ENCODE measurements at places on chromosomes 16 and 17.

DNA sequence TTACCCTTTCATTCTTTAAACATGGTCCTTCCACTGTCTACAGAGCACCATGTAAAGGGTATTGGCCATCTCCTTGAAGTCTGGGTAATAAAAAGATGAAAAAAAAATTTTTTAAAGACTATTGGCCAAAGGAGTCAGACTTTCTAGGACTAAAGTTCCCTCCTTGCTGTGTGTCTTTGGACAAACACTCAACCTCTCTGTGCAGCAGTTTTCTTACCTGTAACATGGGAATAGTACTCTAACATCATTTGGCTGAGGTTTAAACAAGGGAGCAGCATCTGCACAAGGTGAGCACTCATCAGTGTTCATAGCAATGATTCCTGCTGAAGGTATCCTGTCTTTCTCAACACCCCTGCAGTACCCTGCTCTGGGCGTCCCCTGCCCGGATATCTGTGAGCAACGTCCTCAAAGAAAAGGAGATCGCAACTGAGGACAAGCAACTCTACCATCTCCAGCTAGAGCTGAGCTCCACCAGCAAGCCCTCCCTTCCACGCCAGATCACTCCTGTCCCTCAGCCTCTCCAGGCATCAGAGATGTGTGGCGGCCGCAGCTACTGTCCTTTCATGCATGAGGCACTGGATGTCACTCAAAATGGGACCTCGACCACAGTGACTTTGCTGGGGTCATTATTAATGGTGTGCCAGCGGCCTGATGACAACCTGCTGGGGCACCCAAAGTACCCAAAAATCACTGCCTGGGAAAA, 29.5 kb upstream of the RPH3AL start:
- no peak for DNase-seq

DNA sequence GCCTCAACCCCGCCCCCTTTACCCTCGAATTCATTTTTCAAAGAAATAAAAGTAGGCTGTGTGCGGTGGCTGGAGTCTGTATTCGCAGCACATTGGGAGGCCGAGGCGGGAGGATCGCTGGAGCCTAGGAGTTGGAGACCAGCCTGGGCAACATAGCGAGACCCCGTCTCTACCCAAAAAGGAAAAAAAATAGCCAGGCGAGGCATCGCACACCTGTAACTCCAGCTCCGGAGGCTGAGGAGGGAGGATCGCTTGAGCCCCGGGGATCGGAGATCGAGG, 671 bp upstream of the TOP2A start:
- DNase-seq: no peak

- DNase-seq: no peak
These were observed 15.4 kb upstream of the CTCF start for GRCh38 chr16:67546761-67547422.

- no peak for DNase-seq
These were observed 73.1 kb upstream of the TANC2 start for GRCh38 chr17:62892870-62893338.

DNA sequence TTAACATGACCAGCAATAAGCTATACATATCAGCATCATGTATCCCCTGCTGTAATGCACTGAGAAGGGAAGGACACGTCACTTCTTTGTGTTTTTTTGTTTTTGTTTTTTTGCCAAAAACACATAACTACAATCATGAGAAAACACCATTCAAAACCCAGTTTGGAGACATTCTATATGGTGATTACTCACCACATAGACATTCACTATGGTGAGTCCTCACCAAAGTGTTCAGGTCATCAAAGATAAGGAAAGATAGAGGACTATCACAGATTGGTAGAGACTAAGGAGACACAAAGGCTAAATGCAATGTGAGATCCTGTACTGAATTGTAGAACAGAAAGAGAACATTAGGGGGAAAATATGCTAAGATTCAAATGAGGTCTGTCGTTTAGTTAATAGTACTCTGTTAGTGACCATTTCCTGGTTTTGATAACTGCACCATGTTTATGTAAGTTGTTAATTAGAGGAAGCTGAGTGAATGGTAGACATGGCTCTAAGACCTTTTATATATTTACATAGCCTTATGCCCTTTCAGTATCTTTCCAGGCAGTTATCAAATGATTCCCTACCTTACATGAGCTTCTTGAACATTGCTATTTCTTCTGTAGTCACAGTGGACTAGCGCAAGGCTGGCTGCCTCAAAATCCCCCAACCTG, 46.6 kb downstream of the PIK3R5 start:
- DNase-seq: no peak

- DNase-seq: peak; percentile 49
These were observed 84.8 kb upstream of the PLEKHM1 start for GRCh38 chr17:45575126-45575885.

DNA sequence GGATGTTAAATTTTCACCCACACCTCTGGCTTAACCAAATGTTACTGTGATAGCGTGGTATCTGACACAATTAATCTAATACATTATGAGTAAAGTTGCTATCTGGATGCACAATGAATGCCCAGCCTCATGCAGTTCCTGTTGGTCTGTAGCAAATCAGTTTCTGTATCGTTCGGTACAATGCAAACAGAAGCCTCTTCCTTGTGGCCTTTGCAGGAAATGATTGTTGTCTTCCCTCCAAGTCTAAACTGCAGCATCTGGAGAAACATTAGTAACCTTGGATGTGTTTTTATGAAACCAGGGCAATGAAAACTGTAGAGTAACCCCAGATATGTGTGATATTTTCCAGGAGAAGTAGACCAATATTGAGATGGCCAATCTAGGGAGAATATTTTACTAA, 46.8 kb downstream of the CYB561 start:
- no peak for DNase-seq

DNA sequence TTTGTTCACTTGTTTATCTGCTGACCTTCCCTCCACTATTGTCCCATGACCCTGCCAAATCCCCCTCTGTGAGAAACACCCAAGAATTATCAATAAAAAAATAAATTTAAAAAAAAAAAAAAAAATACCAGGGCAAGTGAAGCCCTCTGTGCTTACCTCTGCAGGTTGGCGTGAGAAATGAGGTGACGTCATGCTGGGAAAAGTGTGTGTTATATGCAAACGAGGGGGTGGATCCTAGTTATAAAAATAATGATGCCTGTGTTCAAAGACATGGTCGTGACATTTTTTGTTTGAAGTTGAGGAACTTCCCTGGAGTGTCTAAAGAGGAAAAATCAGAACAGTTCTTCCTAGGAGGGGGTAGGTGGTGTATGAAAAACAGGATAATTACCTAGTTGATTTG, 20.2 kb downstream of the TMC7 start:
- no peak for DNase-seq

DNA sequence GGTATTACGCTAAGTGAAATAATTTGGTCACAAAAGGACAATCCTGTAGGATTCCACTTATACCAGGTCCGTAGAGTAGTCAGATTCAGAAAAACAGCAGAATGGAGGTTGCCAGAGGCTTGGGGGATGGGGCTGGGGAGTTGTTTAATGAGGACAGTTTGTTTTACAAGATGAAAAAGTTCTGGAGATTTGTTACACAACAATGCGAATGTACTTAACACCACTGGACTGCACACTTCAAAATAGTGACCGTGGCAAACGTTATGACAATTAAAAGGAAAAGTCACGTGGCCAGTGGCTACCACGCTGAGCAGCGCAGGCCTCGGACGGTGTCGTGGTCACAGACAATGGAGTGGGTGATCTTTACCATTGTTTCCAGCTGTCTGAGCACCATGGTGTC, 338.1 kb downstream of the SEC14L1 start:
- DNase-seq: no peak

DNA sequence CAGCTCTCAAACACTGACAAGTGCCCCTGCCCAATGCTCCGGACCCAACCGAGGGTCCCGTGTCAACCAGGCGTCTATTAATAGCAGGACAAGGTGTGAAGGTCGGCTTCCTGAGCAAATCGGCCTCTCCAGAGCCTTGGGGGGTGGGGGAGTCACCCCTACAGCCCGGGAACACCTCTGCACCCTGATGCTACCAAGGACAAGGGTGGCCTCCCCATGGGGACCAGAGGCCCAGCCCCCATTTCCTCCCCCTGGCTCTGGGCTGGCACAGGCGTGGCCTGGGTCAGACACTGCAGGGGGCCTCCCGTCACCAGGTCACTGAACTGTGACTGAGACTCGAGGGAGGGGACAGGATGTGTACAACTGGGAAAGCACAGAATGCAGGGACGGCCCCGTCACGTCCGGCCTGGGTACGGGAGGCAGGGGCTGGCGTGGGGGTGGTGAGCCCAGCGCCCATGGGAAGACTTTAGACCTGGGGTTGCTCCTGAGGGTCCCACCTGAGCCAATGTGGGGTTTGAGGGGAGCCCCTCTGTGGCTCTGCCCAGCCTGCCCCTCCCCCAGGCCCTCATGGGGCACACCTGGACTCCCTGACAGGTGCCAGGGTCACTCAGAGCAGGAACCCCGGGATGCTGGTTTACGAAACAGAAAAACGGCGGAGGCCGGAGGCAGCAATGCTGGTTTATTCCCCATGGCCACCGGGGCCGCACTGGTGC, 579 bp upstream of the CYBA start:
- DNase-seq: peak; percentile 94

DNA sequence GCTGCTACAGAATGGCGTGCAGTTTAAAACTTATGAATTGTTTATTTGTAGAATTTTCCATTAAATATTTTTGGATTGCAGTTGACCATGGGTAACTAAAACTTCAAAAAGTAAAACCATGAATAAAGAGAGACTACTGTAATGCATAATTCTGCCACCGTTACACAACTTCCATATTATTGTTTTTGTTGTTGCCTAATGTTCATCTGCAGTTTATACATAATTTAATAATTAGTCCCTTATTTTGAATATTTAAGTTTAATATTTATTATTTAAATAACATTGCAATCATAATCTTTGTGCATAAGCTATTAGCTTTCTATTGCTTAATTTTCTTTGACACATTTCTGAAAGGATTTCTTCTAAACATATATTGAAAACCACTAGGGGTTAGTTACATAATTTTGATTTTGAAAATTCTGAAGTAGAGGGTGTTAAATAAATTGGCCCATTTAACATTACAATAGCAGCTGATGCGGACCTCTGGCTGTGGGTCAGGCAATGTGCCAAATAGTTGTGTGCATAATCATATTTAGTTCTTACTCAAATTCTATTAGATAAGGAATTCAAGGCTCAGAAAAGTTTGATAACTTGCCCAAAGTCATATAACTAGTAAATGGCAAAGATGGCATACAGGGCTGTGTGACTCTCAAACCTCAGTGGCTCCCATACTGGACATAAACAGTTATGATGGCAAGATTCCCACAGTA, 31.1 kb downstream of the PPM1E start:
- no peak for DNase-seq

DNA sequence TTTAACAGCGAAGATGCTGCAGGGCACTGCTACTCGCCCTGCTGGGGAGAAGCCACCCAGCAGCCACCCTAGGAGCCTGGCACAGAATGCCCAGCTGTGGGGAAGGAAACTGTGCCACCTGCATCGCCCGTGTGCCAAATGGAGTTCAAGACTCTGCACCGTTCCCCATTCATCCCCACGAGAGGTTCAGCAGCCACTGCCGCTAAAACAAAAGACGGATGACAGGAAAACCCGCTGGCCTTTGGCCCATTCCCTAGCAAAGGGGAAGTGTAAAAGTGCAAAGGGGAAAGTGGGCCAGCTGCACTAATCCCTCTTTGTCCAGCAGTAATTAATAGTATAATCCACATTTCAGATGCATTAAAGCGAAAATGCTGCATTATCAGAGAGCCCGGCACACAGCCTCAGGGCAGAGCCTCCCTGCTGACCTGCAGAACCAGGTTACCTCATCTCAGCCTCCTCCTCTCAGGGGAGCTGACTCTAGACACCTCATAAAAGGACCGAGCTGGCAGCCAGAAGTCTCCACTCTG, 37.7 kb downstream of the ZFHX3 start:
- no peak for DNase-seq
